Stimulated activated CD8-positive, alpha-beta memory T cell treated with anti-CD3 and anti-CD28 coated beads, Interleukin-4, amount 100 ng/mL, for 1 hour (primary cell): ENCODE measurements at places on chromosomes 5 and 9.

DNA sequence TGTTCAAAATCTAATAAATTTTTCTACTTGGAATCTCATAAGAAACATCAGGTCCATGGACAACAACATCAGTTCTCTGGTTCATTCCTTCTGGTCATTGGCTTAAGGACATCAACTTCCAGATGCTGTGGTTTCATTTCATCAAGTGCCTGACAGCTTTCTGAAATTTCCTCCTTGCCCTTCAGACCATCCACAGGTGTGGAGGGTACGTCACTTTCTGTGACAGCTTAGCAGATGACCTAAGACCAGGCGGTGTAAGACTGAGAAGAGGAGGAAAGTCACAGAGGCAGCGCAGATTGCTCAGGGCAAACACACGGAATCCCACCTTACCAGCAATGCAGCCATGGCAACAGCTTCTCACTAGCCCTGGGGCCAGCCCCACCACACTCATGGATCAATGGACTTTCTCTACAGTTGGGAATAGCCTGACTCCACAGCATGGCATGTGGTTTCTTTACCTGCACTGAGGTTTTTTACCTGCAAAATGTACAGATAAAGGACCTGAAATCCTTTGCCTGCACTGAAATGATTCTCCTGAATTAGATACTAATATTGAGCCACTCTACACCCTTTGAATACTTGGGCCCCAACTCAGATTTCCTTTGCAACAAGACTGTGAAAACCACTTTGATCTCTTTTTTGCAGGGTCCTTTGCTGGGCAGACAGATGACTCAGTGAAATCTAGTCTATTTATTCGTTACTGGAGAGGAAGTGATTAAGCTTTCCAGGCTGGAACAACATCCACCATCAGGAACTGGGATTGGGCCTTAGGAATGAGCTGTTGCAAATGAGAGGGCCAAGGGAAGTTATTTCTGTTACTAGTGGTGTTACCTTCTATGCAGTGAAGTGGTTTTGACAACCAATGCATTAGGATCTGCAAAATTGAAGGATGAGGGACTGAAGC lies 26.9 kb downstream of the TICAM2 start:
- DNase-seq: no peak

- no peak for DNase-seq
Measured at GRCh38 chr5:17802256-17802655, 168.0 kb downstream of the TAF11L14 start.

- no peak for DNase-seq
Measured at GRCh38 chr5:108749128-108749861, 1.6 kb downstream of the FER start.

- DNase-seq: no peak
Measured at GRCh38 chr5:58933891-58934628, 351.2 kb downstream of the RAB3C start.

DNA sequence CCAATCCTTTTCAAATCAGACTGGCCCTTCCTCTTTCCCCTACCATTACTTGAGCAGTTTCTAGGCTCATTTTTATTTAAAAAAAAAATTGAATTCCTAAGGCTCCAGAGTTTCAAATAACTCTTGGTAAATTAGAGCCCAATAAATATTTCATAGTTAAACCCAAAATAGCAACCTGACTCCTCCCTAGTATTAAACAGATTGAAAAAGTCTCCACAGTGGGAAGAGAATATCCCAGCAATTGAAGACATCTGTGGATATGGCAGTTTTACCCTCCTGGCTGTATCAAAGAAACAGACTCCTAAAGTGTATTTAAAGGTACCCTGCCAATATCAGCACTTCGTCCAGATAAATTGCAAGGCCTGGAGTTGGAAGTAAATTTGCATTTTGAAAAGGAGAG lies 52.7 kb upstream of the GDNF start:
- no peak for DNase-seq

DNA sequence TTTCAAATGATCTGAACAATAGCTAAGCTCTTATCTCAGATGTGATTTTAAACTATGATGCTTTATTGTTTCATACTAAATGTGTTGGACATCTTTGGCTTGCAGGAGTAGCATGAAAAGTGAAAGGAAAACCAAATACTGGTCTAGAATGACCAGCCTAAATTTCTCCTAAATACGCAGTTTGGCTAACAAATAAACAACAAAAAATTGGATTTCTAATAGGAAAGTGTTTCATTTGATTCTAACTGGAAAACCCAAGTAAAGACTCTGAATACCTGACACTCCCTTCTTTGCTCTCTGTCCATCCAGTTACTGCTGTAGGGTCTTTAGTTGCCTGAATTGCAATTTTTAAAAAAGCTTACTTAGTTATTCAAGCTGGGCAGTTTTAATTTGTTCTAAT lies 111.7 kb upstream of the ACOT12 start:
- no peak for DNase-seq

- no peak for DNase-seq
Measured at GRCh38 chr5:169647566-169647965, 10.5 kb downstream of the DOCK2 start.

GRCh38 chr5:173832386-173832785 lies 55.8 kb upstream of the CPEB4 start:
- no peak for DNase-seq

DNA sequence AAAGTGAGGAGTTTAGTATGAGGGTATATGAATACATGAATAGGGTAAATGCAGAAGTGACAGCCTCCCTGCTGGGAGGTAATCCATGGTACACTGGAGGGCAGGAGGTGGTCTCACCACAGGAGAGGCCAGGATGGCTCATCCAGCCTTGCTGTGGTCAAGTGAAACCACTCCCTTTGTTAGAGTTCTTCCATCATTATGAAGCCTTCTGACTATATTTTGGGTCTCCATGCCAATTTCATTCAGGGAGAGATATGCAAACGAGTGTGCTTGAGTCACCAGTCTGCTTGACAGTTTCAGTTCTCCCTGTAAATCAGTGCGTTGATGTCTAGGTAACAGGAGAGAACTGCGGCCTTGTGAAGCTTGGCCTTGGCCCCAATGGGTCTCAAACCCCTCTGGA lies 16.4 kb downstream of the PPP3R2 start:
- no peak for DNase-seq

DNA sequence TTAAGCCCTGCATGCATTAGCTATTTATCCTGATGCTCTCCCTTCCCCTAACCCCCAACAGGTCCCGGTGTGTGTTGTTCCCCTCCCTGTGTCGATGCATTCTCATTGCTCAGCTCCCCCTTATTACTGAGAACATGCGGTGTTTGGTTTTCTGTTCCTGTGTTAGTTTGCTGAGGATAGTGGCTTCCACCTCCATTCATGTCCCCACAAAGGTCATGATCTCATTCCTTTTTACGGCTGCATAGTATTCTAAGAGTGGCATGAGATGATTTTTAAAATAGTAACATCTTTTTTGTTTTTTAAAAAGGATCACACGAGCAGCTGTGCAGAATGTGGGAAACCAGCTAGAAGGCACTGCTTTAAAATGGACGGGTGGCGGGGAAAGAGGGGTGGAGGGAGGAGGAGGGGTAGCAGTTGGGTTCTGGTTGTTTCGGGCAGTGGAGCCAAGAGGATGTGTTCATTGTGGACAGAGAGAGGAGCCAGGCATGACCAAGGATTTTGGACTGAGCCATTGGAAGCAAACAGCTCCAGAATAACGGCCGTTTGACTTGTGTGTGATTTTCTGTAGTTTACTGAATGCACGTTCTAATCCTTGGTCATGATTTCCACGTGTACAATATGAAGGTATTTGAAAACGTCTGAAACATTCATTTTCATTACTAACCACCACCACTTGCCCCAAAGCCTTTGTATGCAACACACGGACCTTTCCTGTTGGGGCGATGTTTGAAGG lies 1.7 kb upstream of the TENT4A start:
- no peak for DNase-seq

DNA sequence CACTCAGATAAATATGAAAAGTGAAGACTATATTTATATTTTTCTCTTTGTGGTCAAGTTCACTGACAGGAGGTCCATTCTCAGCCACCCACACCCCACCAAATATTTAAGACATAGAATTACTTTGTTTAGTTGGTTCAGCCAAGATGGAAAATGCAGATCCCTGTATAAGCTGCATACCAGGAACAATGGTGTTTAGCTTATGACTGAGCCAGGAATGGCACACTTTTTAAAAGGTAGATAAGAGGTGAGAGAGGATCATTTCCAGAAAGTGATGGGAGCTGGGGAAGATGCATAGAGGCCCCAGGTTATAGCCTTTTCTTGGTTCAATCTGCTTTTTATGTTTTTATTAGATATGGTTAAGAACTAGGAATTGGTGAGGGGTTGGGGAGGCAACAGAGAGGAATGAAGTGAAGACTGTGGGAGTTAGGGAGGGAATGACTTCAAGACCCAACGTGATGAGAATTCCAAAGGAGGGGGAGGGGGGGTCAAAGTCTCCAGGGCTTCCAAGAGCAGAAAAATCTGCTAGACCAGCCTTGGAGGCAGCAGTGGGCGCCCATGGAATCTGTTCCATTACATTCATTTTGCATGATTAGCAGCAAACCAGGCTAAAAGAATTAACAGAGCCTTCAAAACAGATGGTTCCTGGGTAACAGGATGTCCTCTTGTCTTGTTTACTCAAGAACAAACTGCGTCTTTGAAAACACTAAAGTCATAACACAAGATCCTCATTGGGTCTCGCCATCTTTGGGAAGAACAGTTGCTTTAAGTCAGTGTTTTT lies 95.2 kb downstream of the FGF1 start:
- DNase-seq: no peak

DNA sequence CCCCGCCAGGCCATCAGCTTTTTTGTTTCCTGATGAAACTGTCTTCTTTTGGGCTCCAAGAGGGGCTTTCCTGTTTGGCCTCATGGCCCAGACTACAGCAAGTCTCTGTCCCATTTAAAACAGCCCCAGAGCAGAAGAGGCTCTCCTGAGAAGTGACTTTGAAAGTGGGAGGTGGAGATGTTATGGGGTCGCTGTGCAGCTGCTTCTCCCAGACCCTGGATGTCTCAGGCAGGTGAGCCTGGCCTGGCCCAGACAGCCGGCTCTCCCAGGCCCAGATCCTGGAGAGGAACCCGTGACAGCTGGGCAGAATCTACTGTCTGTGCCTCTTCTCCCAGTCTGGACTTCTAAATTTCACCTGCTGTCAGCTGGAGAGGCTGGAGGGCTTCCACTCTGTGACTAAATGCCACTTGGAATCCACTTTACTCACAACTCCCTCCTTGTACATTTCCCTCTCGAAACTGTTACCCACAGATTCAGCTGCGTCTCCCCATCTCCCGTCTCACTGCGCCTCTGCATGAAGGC lies 20.6 kb downstream of the FAM78A start:
- no peak for DNase-seq

GRCh38 chr9:22169243-22169642 lies 160.1 kb upstream of the CDKN2B start:
- no peak for DNase-seq

DNA sequence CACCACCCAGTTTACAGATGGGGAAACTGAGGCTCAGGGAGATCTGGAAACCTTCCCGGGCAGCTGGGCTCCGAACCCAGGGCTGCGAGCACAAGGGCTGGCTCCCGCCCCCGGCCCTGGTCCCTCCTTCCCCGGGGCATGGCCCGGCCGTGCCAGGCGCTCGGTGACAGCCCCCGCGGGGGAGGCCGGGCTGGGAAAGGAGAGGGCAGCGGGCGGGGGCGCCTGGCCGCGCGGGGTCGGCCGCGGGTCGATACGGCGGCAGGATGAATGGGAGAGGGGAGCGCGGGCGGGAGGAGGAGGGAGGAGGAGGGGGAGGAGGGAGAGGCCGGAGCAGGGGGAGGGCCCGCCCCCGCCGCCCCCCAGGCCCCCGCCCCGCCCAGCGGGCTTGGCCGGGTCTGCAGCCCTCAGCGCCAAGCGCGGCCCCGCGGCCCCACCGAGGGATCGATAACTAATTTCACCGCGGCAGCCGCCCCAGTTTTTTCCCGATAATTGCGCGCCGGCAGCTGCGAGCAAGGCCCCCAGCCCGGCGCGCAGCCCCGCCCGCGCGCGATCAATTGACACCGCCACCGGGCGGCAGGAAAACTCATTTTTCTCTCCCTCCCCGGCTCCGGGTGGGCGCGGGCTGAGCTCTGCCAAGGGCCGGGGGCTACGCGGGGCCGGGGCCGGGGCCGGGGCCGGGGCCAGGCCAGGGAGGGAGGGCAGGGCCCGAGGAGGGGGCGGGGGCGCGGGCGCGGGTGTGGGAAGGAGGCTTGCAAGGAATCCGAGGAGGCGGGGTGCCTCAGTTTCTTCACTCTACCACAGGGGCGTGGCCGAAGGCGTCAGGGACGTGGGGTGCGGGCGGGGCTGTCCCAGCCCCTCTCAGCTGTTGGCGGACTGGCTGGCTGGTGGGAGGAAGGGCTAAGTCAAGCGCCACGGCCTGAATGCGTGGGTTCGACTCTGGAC lies 52.1 kb downstream of the C9orf50 start:
- DNase-seq: no peak

GRCh38 chr9:128587453-128587852 lies 35.1 kb downstream of the SPTAN1 start:
- no peak for DNase-seq

DNA sequence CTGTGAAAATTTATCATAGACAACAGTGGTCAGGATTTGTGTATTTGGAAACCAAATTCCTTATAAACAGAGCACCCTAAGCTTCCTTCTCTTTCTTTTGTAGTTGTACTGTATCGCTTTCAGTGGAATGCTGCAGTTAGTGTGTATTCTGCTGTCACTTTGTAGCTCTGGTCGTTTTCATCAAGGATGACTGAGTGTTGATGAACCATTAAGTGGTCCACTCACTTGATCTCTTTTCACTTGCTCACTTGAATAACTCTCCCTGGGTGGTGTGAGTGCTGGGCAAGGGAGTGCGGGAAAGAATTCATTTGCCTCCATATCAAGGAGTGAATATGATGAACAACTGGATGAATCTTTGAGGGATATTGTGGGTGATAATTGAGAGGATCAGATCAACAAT lies 1225.7 kb upstream of the WWC1 start:
- no peak for DNase-seq

DNA sequence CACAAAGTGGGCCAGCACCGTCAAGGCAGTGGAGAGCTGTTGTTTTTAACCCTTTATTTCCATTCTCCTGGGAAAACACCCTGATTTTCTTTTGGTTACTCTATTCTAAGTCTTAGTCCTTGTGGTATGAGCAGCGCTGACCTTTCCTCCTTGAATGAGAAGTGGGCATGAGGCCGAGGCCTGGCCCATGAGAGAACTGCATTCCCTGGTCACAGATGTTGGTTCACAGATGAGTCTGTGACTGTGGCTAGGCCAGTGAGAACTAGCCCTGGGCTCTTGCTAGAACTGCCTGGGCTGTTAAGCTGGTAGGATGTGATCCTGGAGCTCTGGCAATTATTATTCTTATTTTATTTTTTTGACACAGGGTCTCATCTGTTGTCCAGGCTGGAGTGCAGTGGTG lies 71.7 kb upstream of the KLF9 start:
- DNase-seq: no peak

- no peak for DNase-seq
Measured at GRCh38 chr5:180330270-180330648, 22.9 kb downstream of the GFPT2 start.

- no peak for DNase-seq
Measured at GRCh38 chr5:87732875-87733768, 320.4 kb upstream of the CCNH start.

GRCh38 chr9:111807197-111807596 lies 12.5 kb upstream of the SHOC1 start:
- DNase-seq: no peak

GRCh38 chr5:74112372-74113195 lies 486.6 kb downstream of the ARHGEF28 start:
- DNase-seq: no peak
